Spinal cord (tissue), 10 donors: ENCODE measurements at places on chromosomes 1 and 21. TPM values are rescaled to one million over a fixed set of nuclear protein-coding genes. Genes with fewer than 3 reads are reported as not detected.
A peak's percentile ranks its signal among the peaks of the same experiment; 100 is the strongest.

MX1 gene
- 33.3 TPM for total RNA-seq

NBPF14 gene
- total RNA-seq, result 26.8 TPM

UTS2 gene
- total RNA-seq, result 11.0 TPM

PDC gene
- not detected for total RNA-seq

ASCL5 gene
- not detected for total RNA-seq

RGS21 gene
- not detected for total RNA-seq

ATP1A4 gene
- 0.50 TPM for total RNA-seq

DPT gene
- 9.4 TPM for total RNA-seq

OLFML2B gene
- 17.3 TPM for total RNA-seq

AZIN2 gene
- 20.6 TPM for total RNA-seq

PPFIA4 gene
- 18.9 TPM for total RNA-seq

FCER1G gene
- total RNA-seq, result 14.9 TPM

- DNase-seq, result no peak
These were observed 35.8 kb downstream of the ACOT11 start for GRCh38 chr1:54583871-54584270.

- DNase-seq, result no peak
These were observed 83.4 kb downstream of the RUNX3 start for GRCh38 chr1:24846671-24847070.

GRCh38 chr1:170568197-170568596, 36.2 kb downstream of the GORAB start:
- no peak for DNase-seq

DNA sequence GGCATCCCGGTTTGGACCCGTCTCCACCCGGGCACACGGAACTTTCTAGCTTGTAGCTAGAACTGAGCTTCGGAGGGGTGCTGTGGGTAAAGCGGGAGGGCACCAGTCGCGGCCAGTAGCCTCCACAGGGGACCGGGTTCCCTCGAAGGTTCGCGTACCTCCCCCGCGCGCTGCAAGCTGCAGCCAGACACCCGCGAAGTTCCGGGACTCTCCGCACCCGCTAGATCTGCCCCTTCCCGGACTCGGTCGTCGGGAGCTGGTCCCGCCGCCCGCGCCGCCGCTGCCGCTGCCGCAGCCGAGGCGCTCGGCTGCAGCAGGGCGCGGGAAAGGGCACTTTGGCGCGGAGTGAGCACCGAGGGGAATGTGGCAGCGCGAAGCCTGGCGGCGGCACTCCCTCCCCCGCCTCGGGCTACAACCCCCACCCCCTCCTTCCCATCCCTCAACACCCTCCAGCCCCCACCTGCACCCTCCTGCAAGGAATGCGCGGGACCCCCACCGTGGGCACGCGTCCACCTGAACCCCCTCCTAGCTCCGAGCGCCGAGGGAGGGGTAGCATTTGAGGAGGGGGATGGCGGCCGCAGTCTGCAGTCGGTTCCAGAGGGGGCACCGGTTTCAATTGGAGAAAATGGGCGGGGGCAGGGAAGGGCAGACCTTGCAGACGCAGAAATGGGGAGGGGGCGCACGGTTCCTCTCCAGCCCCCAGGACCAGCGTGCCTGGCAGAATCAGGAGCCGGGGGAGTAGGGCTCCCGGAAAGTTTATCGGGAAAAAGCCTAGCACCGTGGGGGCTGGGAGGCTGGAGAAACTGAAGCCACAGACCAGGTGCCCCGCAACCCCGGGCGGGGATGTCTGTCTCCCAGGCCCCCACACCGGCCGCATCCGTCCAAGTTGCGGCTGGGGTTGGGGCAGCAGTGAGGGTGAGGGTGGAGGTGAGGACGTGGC, 968 bp downstream of the CSMD2 start:
- no peak for DNase-seq

GRCh38 chr1:199174336-199174735, 535.5 kb downstream of the PTPRC start:
- DNase-seq, result no peak

DNA sequence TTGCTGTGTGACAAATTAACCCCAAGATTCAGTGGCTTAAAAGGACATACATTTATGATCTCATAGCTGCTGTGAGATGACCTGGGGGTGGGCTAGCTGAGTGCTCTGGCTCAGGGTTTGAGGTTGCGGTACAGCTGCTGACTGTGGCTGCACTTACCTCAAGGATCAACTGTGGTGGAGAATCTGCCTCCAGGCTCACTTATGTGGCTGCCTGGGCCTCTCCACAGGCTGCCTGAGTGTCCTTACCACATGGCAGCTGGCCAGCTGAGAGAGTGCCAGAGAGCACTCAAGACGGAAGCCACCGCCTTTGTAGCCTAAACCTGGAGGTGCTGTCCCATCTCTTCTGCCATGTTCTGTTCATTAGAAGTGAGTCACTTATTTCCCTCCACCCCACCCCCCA, 5.7 kb downstream of the LRRC71 start:
- peak; percentile 54 for DNase-seq

DNA sequence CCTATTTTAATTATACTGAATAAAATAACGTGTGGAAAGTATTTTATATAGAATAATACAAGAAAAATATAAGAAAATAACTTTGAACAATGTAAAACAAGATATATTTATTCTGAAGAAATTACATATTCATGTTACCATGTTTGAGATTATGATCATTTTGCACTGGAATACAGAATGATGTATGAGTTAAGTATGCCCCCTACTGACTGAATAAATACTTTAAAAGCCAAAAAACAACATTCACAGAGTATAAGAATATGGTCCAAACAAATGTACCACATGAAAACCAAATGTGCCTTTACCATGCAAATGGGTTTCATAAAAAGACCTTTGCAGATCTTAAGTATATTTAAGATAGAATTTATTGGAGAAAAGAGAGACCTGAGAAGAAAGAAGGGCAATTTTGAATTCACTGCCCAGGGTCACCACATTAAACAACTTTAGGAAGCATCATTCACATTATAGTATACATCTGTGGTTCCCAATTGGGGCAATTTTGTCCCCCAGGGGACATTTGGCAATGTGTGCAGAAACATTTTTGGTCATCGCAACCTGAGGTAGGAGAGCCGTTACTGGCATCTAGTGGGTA, 136.6 kb upstream of the GFI1 start:
- DNase-seq, result peak; percentile 3

- DNase-seq, result no peak
These were observed 62.5 kb upstream of the ZP4 start for GRCh38 chr1:237953238-237953637.

DNA sequence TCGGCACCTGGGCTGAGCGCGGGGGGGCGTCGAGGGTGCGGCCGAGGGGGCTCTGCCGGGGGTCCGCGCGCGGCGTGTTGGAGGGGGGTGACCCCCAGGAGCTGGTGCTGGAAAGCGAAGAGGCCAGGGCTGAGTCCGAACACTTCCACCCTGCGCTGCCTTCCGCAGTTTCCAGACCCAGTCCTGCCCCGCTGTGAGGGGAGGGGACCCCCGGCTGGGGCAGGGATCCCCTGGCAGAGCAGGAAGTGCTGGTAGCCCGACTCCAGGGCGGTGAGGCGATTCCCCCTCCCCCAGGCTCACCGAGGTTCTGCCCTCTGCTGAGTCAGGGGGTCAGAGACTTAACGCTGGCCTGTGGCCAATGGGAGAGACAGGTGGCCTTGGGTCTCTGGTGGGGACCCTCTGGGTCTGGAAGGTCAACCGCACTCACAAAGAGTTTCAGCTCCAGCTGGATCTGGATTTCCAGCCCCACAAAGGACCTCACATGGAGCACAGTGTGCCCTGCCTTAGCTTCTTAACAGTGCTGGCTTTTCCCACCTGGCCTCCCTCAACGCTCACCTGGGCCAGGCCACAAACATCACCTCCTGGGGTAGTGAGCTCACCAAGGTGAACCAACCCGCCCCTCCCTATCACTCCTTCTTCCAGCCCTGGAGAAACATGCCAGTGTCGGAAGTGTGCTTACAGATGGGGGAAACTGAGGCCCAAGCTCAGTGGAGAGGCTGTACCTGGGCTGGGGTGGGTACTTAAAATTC, 39.8 kb upstream of the SYNC start:
- DNase-seq, result no peak

DNA sequence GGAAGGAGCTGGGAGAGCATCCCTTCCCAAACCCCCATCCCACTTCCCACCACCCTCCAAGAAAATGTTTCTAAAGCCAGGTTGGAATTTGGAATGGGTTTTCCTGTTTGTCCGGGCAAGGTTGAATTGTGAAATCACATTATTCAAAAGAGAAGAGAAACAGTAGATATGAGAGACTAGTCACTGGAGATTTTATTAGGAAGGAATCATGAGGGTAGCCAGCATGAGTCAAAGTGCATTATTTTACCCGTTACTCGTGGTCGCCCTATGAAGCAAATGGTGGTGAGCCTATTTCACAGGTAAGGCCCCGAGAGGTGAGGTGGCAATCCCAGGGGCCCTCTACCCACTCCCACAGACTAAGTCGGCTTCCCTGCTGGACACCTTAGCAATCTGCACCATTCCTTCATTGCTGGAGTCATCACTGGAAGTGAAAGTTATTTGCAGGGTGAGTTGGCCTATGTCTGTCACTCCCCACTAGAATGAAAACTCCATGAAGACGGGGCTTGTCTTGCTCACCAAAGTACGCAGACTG, 52.8 kb downstream of the TOMM20 start:
- DNase-seq, result no peak

DNA sequence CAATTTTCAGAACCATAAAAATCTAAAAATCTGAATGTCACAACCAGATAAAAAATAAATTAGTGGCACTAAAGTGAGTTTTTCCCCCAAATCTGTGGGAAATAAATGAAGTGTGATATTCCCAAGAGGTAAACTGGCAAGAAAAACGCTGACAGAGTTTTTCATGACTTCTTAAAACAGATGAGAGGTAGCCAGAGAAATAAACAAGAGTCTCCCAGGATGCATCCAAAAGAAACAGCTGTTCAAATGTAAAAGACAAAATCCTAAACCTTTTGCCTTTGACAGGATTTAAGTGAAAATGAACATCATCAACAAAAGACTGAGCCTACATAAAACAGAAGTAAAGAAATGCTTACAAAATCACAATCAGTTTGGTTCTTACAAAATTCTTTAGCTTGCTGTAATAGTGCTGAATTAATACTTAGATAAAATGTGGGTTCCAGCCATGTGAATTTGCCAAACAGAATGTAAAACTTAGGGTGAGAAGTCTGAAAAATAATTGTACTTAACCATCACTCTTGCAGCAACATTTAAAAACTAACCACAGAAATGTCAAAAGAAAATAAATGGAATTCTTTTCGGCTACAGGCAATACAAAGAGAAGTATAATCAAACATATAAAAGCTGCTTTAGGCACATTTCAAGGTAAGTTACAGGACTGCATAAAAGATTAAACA, 133.6 kb downstream of the EIF4G3 start:
- DNase-seq, result no peak

GRCh38 chr1:44636083-44636687, 38.1 kb downstream of the TMEM53 start:
- no peak for DNase-seq

DNA sequence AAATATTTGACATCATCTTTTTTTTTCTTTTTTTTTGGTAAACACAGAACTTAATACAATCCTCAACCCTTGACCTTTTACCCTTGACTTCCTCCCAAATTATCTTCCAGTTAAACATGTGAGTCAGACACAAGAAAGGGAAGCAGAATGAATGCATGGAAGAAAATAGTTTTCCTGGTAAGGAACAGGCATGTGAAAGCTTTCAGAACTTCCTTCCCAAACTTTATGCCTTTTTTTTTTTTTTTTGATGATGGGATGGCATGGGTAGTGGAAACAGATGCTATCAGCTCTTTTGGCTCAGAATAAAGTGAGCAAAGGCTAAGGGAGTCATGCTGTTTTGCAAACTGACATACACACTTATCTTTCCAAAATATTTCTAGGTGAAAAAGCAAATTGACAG, 1079.1 kb downstream of the TTLL7 start:
- no peak for DNase-seq

GRCh38 chr1:106780066-106780465, 276.4 kb upstream of the PRMT6 start:
- DNase-seq, result no peak

DNA sequence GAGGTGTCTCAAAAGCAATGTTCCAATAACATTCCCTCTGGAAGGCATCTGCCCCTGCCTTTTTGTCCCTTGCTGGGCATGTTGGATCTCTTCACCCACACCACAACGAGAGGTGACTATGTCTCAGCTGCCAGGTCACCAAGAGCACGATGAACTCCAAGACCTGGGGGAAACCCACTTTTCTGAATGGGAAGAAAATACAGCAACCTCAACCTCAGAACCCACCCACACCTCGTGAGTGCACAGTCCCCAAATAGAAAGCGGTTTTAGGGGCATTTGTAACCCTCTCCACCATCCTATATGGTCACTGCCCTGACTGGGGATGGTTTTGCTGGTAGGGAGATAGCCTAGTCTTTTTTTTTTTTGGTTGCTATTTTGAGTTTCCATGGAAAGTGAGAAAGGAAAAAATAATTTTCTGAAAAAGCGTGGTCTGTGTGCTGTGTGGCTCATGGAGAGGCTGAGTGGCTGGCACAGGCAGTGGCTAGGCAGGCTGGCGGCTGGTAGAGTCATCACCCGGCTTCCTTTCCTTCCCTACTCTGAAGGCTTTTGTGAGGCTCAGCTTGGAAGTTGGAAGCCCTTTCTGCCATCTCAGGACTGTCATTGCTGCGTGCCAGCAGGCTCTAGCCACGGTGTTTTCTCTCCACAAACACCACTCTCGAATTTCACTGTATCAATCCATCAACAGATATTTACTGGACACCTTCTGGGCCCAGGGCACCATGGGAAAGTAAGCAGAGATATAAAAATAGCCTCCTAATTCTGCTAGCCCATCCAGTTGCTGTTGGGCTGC, 15.8 kb downstream of the TSPAN2 start:
- no peak for DNase-seq

GRCh38 chr1:238624776-238625175, 734.1 kb upstream of the ZP4 start:
- no peak for DNase-seq

- DNase-seq, result no peak
These were observed 52.0 kb downstream of the ECE1 start for GRCh38 chr1:21238141-21238800.

DNA sequence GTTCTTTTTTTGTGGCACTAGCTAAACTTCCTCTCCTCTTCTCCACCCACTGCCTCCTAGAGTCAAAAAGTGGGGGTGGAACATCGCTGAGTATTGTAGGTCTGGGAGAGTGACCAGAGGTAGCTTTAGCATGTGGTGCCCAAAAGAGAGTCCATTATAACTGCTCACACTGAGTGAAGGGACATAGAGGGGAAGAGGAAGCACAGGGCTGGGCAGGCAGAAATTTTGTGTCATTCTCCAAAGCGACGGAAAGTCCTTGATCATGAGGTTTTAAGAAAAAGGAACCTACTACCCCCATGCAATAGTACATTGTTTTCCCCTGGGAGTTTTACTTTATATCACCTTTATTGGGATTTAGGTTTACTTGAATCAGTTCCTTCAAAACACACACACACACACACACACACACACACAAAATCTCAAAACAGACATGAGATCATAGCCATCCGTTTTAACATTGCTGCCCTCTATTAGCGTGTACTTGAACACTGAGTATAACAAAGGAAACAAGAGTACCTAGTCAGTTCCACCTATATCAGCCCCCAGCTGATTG, 4.1 kb downstream of the CD84 start:
- DNase-seq, result no peak

GRCh38 chr1:77664939-77665516, 17.4 kb downstream of the ZZZ3 start:
- DNase-seq, result no peak
